ENCODE measurements at places on chromosomes 16 and 17.

- no peaks in the 10 kb centered on the region for H3K4me1 ChIP-seq
- no peaks in the 10 kb centered on the region for H3K27me3 ChIP-seq
Measured at GRCh38 chr17:47674499-47674898, 19.5 kb upstream of the TBKBP1 start.

- no peaks in the 10 kb centered on the region for H3K27me3 ChIP-seq
- H3K4me3 ChIP-seq: no peak overlapping the region
- H3K27ac ChIP-seq: no peak overlapping the region
- no peak for DNase-seq
Measured at GRCh38 chr17:40622509-40622928, 25.1 kb downstream of the SMARCE1 start.

GRCh38 chr16:79171504-79171903 lies 429.0 kb downstream of the MAF start:
- no peaks in the 10 kb centered on the region for H3K4me1 ChIP-seq
- no peaks in the 10 kb centered on the region for H3K36me3 ChIP-seq
- DNase-seq: no peak
- H3K27ac ChIP-seq: no peak overlapping the region

GRCh38 chr17:2282297-2282873 lies 21.2 kb downstream of the SMG6 start:
- H3K36me3 ChIP-seq: peaks cover 5% of the 10 kb centered on the region
- no peak overlapping the region for H3K27ac ChIP-seq
- H3K27me3 ChIP-seq: no peaks in the 10 kb centered on the region
- H3K4me3 ChIP-seq: no peak overlapping the region
- H3K4me1 ChIP-seq: no peaks in the 10 kb centered on the region

DNA sequence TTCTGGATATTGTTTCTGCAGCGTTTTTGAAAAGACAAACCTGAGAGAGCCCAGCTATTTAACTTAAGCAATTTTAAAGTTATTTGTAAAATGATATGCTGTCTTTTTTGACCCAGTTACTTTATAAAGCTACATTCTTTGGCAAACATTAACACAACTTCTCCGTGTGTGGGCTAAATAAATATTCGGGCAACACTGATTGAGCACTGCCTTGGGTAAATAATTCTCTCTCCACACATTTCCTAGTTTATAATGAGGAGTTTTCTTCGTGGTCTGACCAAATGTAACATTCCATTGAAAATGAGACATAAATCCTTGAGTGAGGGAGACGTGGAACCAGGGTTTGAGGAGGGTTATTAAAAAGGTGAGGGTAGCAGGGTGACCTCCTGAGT lies 142.8 kb downstream of the WWOX start:
- H3K4me1 ChIP-seq: peaks cover 3% of the 10 kb centered on the region
- no peak overlapping the region for H3K27ac ChIP-seq
- H3K27me3 ChIP-seq: no peaks in the 10 kb centered on the region

DNA sequence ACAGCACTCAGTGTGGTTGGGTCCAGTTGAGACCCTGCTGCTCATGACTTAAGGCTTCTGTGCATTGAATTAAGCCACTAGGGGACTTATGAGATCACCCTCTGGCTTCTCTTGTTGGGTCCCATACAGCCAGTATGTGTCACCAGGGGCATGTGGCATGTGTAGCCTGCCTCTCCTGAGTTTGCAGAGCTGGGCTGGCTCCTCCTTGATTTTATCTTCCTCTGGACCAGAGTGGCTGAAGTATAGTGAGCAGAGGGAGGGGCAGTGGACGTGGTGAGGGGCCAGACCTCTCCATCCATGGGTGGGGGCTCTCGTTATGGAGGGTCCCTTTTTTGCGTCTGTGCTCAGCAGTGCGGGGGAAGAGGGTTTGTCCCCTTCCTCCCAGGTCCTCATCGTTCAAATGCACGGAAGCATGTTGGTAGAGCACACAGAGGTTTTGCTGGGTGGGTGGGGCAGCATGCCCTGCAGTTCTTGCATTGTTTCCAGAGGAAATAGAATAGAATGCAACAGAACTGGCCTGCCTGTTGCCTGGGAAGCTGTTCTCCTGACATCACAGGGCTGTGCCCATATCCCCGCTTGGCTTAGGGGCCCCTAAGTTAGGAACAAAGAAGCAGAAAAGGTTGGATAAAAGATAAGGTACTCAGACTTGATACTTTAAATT lies 77.4 kb downstream of the SPECC1 start:
- no peaks in the 10 kb centered on the region for H3K4me1 ChIP-seq
- H3K27ac ChIP-seq: no peak overlapping the region
- H3K4me3 ChIP-seq: no peak overlapping the region

All from PC-3 (cell line).